ENCODE measurements at places on chromosomes 4 and X. TPM values are rescaled to one million over a fixed set of nuclear protein-coding genes. Genes with fewer than 3 reads are reported as not detected.

The GPRASP2 gene
- total RNA-seq, result 23.5 TPM

The SPIN2A gene
- 5.3 TPM for total RNA-seq

The SOWAHB gene
- total RNA-seq, result 1.2 TPM

The PASD1 gene
- not detected for total RNA-seq

The SUPT20HL1 gene
- total RNA-seq, result not detected
